ENCODE measurements at places on chromosomes 2 and 18. TPM values are rescaled to one million over a fixed set of nuclear protein-coding genes. Genes with fewer than 3 reads are reported as not detected.
A peak's percentile ranks its signal among the peaks of the same experiment; 100 is the strongest.

The RNF181 gene
- total RNA-seq: 76.6 TPM

The SPC25 gene
- total RNA-seq: 10.1 TPM

The FNDC4 gene
- total RNA-seq: 8.1 TPM

The OTOF gene
- total RNA-seq: 0.25 TPM

The SLC14A1 gene
- not detected for total RNA-seq

The SCN1A gene
- total RNA-seq: 0.66 TPM

The GALNT14 gene
- total RNA-seq: 2.2 TPM

The ZSWIM2 gene
- total RNA-seq: not detected

GRCh38 chr2:120751553-120751952 is 15.9 kb downstream of the GLI2 start:
- H3K27ac ChIP-seq: peak overlapping the region; percentile 63
- no peaks in the 10 kb centered on the region for H3K27me3 ChIP-seq
- no peak for DNase-seq
- H3K4me3 ChIP-seq: no peak overlapping the region

DNA sequence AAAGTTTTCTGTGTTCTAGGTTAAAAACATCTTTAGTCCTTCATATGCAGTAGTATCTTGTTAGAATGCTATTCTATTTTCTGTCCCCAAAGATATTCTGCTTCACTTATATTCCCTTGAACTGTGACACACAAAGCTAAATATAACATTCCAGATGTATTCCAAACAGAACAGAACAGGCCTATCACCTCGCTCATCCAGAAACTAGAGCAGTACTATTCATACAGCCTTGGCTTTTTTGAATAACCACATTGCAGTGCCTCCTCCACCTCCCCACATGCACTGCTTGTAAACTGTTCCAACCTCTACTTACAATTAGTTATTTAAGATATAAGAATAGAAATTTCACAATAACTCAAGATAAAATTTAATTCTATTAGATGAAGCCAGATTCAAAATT is 196.8 kb downstream of the EXOC6B start:
- peaks cover 11% of the 10 kb centered on the region for H3K4me1 ChIP-seq
- H3K4me3 ChIP-seq: no peak overlapping the region

DNA sequence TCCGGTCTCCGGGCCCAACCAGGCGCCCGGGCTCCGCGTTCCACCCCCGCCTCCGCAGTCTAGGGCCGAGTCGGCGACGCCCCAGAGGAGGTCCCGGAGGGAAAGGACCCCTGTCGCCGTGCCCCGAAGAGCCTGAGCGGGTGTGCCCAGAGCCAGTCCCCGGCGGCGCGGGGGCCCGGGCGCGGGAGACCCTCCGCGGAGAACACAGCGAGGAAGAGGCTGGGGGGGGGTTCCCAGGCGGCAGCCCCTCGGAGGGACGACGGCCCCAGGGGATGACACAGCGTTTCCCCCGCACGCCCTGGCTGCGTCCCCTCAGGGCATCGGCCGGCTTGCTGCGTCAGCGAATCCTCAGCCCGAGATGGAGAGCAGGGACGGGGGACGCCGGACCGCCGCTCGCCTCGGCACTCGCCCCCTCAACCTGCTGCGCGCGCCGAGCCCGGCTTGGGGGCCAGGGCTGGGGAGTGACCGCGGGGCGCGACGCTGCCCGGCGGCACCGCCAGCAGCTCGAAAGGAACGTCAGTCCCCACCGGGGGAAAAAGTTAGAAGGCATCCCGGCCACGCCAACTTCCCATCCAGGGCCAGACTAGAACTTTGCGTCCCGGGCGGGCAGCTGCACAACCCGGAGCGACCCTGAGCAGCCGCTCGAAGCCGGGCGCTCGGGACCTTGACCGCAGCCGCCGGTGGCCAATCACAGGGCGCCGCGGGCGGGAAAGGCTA is 711 bp downstream of the SFXN5 start:
- H3K36me3 ChIP-seq: peaks cover 3% of the 10 kb centered on the region
- peak; percentile 79 for DNase-seq
- H3K27ac ChIP-seq: peak overlapping the region; percentile 69
- H3K4me3 ChIP-seq: peak overlapping the region; percentile 91

DNA sequence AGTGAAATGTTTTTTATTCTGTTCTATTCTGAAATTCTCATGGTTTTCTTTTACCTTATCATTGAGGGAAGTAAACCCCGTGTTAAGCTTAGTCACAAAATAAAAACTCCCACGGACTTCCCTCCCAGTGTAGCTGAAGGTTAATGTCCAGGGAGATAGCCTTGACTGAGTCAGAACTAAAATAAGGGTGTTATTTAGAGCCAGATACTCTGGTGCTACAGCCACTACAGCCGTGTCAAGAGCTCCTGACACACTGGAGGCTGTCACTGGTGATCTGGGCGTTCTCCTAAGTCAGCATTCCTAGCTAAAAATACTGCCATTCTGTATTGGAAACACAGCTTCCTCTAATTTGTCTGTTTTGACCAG is 82.0 kb upstream of the RANBP2 start:
- no peak for DNase-seq
- no peaks in the 10 kb centered on the region for H3K27me3 ChIP-seq
- no peak overlapping the region for H3K4me3 ChIP-seq
- H3K36me3 ChIP-seq: no peaks in the 10 kb centered on the region

DNA sequence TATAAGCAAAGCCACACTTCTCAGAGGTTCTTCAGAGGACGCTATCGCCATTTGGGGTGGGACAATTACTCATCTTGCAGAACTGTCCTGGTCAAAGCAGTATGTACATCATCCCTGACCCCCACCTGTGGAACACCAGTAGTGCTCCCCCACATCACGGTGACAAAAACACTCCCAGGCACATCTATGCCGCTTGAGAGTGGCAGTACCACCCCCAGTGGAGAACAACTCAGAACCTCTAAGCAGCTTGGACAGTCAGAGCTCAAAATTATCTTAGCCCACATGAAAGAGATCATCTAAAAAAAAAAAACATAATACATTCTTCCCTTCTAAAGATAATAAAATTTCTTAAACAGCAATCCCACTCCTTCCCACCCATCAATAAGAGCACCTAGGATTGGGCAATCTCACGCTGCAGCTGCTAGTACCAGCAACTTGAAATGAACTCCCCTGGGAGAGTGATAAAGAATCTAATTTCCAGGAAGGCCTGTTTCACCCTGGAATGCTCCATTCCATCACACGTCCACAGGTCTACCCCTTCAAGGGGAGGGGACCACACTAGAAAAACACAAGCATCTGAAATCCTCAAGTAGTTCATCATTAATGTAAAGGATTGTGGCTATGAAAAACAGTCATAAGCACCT is 31.7 kb downstream of the LRP2 start:
- peaks cover 6% of the 10 kb centered on the region for H3K27me3 ChIP-seq
- DNase-seq: no peak

DNA sequence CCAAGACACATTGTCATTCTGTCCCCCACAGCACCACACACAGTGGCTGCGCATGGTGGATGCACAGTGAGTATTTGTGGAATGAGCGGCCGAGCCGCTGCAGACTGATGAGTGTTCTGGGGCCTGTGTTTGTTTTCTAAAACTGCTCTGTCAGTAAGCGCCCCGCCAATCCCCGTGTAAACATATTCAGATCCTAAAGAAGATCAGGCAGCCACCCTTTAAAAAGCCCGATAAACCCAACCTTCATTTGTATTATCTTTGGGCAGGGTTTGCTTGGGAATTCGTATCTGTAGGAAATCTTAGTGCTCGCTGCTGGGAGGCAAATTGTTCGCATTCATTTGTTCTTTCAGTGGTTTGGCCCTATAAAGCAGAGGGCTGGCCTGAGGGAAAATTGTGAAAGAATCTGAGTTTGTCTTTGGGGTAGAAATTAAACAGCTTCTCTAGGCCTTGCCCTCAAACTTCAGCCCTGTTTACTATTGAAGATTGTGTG is 68.6 kb downstream of the TGOLN2 start:
- no peak for DNase-seq
- H3K4me3 ChIP-seq: peak overlapping the region; percentile 25
- peaks cover 8% of the 10 kb centered on the region for H3K36me3 ChIP-seq

DNA sequence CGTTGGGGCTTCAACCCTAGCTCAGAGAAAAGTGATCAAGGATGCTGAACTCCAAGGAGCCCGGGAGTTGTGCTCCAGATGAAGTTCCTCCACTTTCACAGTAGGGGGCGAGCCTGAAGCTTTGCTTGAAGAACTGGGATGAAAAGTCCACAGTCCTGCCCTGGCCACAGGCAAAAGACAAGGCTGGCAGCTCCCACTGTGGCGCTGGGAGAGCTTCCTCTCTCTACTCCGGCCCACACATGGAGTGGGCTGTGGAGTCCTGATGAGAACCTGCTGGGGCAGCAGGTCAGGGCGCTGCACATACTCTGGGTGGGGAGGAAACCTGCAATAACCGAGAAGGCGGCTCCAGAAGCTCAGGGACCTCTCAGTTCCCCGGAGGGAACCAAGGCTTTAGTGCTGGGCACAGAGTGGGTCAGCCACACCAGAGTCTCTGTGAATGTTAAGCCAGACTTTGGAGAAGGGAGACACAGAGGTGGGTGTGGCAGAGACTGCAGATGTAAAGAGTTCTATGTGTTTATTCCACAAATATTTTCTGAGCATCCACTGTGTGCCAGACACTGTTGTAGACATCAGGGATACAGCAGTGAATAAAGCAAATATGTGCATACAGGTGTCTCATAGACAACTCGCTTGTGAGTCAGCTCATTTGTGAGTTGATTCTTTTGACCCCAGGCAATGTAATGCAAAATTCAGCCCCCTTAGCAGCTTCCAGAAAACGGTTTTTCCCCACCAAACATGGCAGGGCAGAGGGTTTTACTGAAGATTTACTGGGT is 48.0 kb upstream of the MRPL33 start:
- H3K27me3 ChIP-seq: peaks cover 3% of the 10 kb centered on the region
- H3K36me3 ChIP-seq: no peaks in the 10 kb centered on the region
- no peak overlapping the region for H3K4me3 ChIP-seq
- no peak for DNase-seq
- peaks cover 18% of the 10 kb centered on the region for H3K4me1 ChIP-seq

DNA sequence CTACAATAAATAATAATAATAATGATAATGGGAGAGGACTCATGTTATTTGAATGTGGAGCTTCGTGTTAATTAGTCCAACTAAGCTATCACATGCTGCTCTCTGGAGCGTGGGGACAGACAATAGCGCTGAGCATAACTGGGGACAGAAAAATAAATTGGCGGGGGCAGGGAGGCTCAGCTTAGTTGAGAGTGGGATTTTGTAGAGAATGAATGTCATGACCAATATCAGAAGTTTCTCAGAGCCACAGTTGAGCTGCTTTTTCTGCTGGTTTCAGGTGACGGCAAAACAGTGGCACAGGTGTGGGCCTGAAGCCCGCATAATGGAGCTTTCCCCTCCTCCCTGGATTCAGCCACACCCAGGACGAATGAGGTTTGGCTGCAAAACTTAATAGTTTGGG is 111.1 kb upstream of the CAB39 start:
- no peak overlapping the region for H3K27ac ChIP-seq
- H3K4me3 ChIP-seq: no peak overlapping the region
- no peaks in the 10 kb centered on the region for H3K36me3 ChIP-seq
- DNase-seq: no peak

DNA sequence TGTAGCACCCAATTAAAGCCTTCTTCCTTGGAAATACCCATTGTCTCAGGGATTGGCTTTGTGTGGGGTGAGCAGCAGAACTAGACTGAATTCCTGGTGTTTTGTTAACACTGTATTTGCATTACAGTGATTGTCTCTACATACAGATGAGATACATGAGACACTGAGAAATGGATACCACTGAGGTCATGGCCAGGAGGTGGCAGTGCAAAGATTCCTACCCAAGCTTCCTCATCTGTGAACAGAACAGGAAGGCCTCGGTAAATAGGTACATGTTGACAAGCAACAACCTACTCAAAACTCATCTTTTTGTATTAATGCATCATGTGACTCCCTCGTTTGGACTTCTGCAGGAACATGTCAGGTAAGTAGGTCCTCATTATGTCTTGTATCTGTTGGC is 445.8 kb upstream of the RGPD4 start:
- DNase-seq: no peak
- no peak overlapping the region for H3K4me3 ChIP-seq
- no peaks in the 10 kb centered on the region for H3K36me3 ChIP-seq
- H3K27ac ChIP-seq: no peak overlapping the region
- H3K27me3 ChIP-seq: no peaks in the 10 kb centered on the region

GRCh38 chr18:64110692-64111480 is 38.0 kb downstream of the LINC00305 start:
- H3K4me1 ChIP-seq: peaks cover 5% of the 10 kb centered on the region
- no peak overlapping the region for H3K27ac ChIP-seq
- no peak overlapping the region for H3K4me3 ChIP-seq
- H3K27me3 ChIP-seq: no peaks in the 10 kb centered on the region
- DNase-seq: no peak

- H3K4me3 ChIP-seq: no peak overlapping the region
- H3K4me1 ChIP-seq: no peaks in the 10 kb centered on the region
- no peak overlapping the region for H3K27ac ChIP-seq
- DNase-seq: no peak
- H3K36me3 ChIP-seq: peaks cover 9% of the 10 kb centered on the region
Observed at GRCh38 chr18:13522256-13522655, 204.1 kb downstream of the FAM210A start.

DNA sequence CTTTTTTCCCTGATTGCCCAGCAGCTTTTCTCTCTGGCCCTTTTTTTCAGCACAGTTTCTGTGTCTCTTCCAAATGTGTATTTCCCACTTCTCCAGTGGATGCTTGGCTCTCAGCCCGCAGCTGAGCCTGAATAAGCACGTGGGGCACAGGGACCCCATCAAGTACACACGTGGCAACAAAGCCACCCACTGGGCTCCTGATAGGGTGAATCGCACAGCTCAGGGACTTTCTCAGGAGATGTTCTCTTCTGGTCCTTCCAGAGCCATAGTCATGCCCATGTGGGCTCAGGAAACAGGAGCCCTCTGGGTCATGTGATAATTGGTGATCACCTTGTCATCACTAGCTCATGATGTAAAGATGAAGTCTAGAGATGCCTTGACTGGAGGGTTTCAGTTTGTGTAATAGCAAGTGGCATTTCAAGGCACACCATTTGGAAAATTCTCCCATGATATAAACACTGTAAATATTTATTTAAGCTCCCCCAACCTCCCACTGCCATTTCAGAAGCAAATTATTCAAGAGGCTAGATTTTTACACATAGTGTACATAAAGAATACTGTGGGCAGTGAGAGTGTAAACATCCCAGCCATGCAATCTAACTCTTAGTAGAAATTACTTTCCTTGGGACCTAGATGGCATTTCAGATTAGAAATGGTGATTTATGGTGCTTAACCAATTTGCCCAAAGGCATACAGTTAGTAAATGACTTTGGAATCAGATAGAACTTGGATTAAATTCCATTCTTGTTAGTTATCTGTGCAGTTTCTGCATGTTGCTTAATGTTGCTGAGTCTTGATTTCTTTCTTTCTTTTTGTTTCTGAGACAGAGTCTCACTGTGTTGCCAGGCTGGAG is 597.5 kb downstream of the SLC4A3 start:
- peaks cover 1% of the 10 kb centered on the region for H3K36me3 ChIP-seq
- peaks cover 63% of the 10 kb centered on the region for H3K4me1 ChIP-seq
- no peak overlapping the region for H3K4me3 ChIP-seq
- no peaks in the 10 kb centered on the region for H3K27me3 ChIP-seq

- H3K27ac ChIP-seq: no peak overlapping the region
Observed at GRCh38 chr18:22637787-22638186, 220.1 kb upstream of the CTAGE1 start.

Data from mesothelial cell of epicardium (in vitro differentiated cells).